ENCODE measurements at places on chromosomes 13 and 19.

DNA sequence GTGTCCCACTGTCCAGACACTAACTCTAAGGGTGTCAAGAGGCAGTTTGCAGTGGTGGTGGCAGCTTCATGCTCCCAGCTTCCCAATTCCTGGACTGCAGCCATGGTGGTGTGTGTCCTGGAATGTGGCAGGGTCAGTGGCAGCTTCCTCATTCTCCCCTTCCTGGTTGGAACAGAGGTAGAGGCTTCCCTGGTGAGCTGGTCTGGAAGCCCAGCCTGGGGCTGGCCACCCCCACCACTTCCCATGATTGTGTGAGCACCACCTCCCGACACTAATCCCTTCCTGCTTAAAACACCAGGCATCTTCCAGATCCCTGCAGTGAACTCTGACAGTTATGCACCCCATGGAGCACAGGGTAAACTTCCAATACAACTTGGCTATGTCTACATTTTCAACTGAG lies 134.9 kb downstream of the RAP2A start:
- DNase-seq, result no peak

GRCh38 chr19:14798760-14799159 lies 20.4 kb upstream of the ADGRE2 start:
- DNase-seq, result no peak

DNA sequence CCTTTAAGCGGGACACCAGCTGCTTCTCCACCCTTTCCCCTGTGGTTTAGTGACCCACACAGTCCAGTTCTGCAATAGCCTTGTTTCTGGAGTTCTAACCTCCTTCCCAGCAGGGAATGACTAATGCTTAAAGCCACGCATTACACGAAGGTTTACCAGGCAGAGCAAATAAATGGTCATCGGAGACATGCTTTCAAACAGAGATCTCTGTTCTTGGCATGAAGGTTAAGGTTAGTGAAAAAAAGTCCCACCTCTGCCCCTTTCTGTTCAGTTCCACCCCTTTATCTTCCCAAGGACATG lies 25.3 kb upstream of the MEDAG start:
- DNase-seq, result no peak

GRCh38 chr13:94765814-94766213 lies 53.5 kb upstream of the SOX21 start:
- DNase-seq, result no peak

GRCh38 chr19:52270266-52270885 lies 989 bp downstream of the ZNF766 start:
- DNase-seq, result no peak

GRCh38 chr13:77325371-77325980 lies 1.4 kb downstream of the MYCBP2 start:
- no peak for DNase-seq

DNA sequence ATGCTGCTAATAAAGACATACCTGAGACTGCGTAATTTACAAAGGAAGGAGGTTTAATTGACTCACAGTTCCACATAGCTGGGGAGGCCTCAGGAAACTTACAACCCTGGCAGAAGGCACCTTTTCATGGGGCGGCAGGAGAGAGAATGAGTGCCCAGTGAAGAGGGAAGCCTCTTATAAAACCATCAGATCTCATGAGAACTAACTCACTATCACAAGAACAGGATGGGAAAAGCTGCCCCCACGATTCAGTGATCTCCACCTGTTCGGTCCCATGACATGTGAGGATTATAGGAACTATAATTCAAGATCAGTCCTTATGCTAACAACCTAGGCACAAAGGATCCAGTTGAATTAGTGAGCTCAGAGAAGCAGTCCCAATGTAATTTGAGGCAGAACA lies 59.4 kb downstream of the GPC6 start:
- no peak for DNase-seq

DNA sequence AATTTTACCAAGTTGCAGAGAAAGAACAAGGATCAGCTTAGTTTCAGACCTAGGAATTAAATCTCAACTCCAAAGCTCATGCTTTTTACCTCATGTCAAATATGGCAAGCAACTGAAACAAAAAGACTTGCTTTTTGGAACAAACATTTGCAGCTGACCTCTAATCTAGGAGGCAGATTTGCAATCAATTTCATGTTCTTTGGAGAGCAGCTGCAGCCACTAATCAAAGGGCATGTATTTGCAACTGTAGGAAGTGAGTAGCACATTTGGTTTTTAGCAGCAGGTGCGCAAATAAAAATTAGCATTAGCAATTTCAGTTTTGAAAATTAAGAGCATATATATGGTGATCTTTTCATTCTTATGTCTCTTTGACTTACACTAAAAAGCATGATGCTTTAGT lies 459.3 kb upstream of the SLC10A2 start:
- DNase-seq, result peak; percentile 72

DNA sequence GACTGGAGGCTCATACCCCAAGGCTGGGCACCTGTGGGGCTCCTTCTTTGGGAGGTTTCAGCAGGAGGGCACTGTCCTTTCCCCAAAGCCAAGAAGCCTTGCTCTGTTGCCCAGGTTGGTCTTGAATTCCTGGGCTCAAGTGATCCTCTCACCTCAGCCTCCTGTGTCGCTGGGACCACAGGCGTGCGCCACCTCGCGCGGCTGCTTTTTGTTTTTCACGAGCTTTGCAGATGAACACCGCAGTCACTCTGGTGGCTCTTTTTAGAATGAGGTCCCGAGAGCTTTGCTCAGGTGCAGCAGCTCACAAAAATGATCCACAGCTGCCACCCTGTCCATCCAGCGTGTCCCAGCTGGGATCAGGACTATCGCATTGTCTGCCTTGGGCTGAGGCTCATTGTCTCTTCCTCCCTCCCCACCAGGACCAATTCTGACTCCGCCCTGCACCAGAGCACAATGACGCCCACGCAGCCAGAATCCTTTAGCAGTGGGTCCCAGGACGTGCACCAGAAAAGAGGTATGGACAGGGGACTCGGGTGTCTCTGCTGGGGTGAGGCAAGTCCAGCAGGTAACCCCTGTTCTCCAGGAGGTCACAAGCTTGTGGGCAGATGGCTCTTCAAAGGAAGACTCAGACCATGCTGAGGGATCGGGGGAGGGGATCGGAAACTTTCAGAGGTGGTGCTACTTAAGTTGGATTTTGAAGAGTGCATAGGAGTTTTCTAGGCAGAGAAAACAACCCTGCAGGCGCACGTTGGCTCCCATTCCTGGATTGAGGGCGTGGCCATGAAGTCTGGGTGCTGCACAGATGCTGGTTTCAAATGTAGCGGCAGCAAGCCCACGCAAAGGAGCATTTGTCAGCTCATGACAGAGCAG lies 41.5 kb downstream of the COMP start:
- DNase-seq, result no peak

DNA sequence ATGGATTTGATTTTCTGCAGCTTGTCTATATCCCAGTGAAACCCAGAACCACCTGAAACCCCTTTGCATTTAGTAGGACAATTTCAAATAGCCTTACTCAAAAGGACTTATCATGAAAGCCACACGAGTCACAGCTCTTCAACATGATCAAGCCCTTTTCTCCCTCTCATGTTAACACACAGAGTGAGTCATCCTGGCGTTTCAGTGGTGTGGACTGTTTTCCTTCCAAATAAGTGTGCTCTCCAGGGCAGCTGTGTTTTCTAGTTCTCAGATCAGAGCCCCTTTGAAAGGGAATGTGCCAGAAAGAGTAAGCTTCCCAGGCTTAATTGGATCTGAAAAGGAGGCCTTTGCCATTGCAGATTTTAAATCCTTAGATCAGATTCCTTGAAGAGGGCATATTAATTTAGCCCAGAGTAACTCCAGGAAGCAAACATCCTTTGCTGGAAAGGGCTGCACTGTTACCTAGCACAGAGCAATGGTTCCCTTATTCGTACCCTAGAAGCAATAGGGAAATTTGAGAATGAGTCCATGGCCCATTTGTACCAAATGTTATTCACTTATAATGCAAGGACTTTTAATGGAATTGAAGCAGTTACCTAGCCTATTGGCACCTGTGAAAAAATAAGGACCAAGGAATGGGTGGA lies 51.3 kb downstream of the ERICH6B start:
- no peak for DNase-seq

DNA sequence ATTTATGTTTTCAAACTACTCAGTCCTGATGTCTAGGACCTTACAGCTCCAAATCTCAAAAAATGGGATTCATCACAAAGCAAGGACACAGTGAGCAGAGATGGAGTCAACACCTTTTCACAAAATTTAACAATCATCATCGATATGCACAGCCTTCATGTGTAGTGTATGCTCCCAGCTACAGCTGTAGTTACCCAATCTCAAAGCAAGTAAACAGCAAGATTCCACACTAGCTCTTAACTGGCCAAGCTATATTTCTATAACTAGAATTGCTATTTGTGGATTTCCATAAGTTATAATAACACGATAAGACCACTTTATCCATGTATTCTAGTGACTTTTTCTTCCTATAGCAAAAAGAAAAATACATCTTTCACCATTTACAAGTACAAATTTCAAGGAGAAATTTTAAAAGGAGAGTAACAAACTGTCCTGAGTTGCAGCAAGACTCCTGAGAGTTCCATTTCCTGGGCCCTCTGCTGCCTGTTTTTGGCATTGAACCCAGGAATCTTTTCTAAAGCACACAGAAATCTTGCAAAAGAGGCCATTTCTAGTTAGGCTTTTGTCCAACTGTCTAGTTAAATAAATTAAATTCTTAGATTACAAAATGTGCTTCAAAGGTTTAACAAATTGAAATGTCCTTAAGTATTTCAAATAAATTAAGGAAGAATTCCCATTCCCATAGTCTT lies 460.6 kb downstream of the FGF14 start:
- no peak for DNase-seq

DNA sequence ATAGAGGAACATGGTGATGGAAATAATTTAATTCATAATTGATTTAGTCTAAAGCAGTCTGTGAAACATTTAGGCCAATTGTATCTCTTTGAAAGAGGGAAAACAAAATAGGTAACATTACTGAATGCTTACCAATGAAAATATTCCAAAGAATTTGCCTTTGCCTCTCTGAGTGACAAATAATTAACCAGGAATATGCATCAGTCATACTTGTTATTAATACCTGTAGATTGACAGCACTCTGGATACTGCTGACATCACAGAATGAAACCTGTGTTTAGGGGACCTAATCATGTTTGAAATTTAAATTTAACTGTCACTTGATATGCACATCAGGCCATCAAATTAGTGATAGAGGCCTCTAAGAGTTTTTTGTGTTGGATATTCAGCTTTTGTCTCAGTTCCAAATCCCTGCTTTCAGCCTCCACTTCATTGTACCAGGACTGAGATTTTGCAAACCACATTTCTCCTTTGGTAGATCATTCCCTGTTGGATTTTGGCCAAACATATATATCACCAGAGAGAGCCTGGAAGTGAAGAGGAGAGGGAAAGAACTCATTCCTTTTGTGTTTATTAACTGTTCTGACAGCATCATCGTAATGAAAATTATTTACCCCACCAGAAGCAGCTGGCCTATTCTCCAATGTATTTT lies 64.8 kb upstream of the KLHL1 start:
- no peak for DNase-seq

DNA sequence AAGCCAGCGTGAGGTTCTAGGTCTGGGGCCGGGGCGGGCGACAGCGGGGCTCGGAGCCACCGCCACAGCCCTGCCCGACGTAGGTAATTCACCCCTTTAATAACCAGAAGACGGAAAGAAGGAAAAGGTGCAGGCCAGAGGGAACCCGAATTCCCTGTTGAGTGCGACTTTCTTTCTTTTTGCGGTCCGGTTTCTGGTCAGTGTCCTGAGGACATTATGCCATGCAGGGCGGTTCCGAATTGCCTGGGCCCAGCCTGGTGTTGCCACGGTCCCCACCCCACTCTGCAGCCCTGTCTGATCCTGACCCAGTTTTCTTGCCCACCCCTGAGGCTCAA lies 18.4 kb upstream of the TFDP1 start:
- no peak for DNase-seq

DNA sequence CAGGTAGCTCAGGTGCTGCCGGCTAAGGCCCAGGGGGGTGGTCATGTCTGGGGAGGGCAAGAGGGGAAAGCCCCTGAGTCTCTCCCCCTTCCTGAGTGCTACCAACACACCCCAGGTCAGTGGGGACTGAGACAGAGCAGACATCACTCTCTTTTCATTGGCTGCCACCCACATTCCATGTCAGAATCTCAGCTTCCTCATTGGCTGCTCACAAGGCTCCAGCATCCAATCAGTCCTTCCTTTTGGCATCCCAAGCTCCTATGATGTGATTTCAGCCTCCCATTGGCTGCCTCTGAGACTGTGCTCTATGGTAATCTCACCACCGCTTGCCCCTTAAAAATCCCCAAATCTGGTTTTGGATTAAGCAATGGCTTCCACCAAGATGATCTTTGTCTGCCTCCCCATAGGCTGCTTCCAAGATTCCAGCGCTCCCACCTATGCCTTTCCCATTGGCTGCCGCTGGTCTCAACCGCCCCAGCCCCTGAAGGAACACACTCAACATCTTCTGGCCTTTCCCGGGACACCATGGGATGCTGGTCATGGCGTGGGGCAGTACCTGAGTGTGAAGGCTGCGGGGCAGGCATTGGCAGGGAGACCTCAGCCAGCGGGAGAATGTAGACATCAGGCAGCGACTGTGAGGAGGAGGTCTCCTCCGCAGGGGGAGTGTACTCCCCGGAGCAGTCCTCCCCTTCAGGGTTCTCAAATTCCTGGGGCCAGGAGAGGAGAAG lies 2.0 kb downstream of the LMTK3 start:
- no peak for DNase-seq

GRCh38 chr13:73778242-73778864 lies 355.9 kb downstream of the KLF12 start:
- DNase-seq, result no peak

DNA sequence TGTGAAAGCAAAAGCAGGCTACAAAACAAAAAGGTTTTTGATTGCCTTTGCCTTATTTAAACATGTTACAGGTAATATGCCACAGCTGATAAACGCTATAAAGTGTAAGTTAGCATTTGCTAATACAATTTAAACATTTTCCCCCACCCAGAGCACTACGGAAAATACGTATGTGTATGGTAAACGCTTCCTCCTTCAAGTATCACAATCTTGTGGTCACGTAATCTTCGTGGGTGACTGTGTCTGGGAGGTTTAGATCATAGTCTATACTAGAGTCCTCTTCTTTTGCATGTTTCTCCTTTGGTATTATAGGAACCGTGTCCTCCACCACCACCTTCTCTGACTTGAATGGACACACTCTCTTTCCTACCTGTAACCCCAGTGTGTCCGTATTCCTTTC lies 38.1 kb upstream of the POSTN start:
- DNase-seq, result no peak

DNA sequence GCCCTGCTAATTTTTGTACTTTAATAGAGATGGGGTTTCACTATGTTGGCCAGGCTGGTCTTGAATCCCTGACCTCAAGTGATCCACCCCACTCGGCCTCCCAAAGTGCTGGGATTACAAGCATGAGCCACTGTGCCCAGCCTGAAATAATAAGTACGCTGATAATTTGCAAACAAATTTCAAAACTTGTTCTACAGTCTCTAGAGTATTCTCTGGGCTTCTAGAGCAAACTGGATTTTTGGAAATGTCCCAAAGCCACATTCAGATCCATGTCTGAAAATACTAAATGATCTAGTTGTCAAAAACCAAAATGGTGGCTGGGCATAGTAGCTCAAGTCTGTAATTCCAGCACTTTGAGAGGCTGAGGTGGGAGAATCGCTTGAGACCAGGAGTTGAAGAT lies 39.9 kb upstream of the PSPC1 start:
- no peak for DNase-seq

Measured in NCI-H1417 treated with DMSO at 0.1 percent for 48 hours (cell line).